GM20000 (cell line): ENCODE measurements at places on chromosomes 7 and 10.

DNA sequence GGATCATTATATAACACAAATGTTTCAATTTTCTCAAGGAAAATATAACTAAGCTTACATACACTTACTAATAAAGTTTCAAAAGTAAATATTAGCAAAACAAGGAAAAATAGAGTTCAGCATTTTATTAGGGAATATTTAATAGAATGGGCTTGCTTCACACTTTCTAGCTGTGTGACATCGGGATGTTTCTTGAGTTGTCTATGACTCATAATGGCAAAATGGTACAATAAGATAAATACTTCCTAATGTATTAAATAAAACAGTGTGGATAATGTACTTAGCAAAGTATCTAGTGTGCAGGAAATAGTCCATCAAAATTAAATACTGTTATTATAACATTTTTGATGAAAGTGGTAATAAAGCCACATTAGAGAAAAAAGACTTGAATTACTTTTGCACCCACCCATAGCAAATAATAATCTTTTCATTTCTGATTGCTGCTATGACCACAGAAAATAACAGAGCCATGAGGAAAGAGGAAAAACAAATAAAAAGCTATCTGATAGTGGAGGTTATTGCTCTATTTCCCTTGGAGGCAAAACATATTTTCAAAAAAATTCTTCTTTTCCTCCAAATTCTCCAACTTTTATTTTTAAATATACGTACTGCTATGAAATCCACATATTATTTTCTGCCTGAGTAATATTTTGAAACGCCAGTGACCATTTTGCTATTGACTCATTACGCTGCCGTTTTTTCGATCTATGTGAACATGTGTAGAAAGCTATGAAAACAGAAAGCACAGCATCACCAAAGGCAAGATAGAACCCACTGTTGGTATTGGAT lies 272.9 kb upstream of the KLF6 start:
- no peak for DNase-seq

DNA sequence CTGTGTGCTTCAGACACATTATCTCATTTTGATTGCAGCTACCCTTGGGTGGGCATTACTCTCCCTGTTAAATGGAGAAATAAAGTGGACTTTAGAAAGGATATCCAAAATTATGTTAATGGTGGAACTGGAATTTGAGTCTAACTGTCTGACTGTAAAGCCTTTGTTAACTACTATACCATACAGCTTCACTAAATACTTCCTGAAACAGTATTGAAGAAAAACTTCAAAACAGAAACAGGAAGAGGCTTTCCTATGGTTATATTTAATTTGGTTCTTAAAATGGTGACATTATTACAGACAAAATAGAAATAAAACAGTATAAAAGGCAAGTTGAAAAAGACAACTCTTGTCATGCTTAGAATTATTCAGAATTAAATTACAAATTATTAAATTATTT lies 25.0 kb downstream of the SPAG6 start:
- no peak for DNase-seq

GRCh38 chr10:101283762-101284100 lies 54.5 kb upstream of the LBX1 start:
- no peak for DNase-seq

GRCh38 chr10:11894381-11895107 lies 71.4 kb downstream of the PROSER2 start:
- DNase-seq = no peak

DNA sequence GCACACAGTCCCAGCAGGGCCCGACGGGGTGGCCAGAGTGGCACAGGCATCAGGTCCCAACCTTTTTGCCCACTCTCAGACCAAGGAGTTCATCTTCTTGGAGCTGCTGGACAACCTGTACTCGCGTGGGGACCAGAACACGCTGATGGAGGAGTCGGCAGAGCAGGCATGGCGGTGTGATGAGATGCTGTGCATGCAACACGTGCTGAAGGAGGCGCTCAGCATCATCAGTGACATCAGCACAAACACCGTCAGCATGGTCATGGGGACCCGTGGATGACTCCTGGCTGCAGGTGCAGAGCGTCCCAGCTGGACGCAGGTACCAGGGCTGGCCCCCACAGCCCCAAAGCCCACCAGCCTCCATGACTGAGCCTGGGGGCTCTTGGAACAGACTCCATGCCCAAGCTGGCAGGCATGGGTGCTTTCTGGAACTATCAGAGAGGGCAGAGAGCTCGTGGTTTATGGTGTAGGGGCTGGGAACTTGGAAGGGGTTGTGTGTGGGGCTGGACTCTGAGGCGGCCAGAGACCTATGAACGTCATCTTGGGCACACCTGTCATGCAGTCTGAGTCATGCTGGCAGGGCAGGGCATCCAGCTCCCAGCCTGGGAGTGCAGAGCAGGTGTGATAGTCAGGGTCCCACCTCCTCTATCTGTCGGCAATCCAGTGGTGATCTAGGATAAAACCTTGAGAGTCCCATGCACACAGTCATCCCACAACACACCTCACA lies 8.2 kb upstream of the MTPAP start:
- no peak for DNase-seq

DNA sequence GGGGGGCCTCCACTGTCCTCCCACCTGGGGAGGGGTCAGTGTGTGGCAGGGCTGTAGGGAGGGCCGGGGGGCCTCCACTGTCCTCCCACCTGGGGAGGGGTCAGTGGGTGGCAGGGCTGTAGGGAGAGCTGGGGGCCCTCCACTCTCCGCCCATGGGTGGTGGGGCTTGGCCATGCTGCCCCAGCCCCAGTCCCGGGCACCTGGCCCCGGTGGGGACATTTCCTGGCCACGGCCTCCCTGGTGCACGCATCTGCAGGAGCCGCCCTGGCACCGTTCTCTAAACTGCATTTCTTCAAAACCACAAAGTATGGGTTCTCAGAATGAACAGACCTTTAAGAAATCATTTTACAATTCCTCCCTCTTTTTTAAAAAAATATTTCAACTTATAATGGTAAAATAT lies 89.3 kb upstream of the PDGFA start:
- DNase-seq = no peak

DNA sequence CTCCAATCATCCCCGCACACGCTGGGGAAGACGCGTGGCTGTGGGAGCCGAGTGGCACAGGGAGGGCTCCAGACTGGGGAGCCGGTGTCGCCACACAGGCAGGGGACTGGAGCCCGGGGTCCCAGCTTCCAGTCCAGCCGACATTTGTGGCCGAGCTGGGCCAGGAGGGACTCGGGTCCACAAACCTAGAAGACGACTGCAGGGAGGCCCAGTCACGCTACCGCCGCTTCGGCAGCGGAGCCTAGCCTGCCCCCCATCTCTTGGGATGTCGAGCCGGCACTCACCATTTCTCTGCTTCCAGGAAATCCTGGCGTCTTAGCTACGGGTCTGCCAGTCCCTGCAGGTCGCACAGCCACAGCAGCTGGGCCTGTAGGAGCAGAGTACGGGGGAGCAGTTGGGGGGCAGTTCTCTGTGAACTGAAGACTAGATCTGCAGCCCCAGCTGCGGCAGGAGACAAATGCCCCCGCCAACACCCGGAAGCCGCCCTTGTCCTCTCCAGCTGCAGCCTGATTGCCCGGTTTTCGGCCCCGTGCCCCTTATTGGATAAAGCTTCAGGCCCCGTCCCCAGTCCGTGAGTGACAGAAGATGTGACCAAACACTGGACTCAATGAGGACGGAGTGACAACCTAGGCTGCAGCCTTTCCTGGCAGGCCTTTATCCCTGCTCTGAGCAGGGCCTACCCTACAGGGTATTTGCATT lies 270.7 kb downstream of the ZNF33B start:
- peak; percentile 82 for DNase-seq

DNA sequence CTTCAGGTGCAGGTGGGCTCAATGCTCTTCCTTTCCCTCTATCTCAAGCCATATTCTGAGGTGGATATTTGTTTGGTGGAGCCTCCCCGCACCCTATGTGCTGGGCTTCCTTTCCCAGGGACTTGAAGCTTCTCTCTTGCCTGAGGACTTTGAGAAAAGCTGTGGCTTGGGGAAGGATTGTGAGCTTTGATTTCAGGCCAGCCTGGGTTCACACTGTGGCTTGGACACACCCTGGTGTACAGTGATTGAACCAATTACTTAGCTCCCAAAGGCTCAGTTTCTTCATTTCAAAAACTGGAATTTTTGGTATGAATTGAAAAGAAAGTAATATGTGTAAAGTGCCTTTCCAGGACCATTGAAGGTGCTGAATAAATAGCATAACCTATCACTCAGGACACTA lies 224.5 kb upstream of the GLI3 start:
- DNase-seq = no peak

DNA sequence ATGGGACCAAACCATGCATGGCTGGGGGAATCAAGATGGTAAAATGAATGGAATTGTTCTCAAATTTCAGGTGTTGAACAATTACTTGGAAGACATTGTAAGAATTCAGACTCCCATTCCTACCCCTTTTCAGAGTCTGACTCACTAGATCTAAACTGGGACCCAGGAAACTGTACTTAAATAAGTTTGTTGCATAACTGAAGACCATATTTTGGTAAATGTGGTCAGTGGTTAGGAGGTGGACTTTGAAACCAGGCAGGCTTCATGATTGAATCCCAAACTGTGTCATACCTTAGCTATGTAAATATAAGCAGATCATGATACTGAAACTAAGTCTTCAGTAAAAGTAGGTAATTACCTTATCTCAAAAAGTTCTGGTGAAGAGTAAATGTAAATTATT lies 41.7 kb downstream of the ZWINT start:
- peak; percentile 3 for DNase-seq

- DNase-seq = no peak
Measured at GRCh38 chr7:44368885-44369284, 43.5 kb upstream of the CAMK2B start.

DNA sequence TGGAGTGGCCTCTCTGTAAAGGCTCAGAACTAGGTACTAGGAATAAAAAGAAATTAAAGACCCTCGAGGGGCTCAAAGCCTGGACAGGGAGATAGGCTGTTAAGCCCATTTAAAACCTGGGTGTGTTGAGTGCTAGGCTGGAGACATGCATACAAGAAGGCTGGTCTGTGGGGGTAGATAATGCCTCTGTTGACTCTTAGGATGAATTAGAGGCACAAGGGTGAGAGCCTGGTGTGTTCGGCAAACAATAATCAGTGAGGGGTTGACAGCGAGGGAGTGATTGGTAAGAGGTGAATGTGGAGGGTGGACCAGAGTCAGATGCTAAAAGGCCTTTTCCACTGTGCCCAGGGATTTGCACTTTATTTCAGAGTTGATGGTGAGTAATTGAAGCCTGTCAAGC lies 12.7 kb downstream of the GSTO2 start:
- DNase-seq = no peak

- DNase-seq = peak; percentile 35
Measured at GRCh38 chr10:74750848-74751274, 75.5 kb upstream of the KAT6B start.

- no peak for DNase-seq
Measured at GRCh38 chr7:44489955-44490350, 505 bp downstream of the NUDCD3 start.

GRCh38 chr7:155877167-155877566 lies 64.9 kb upstream of the SHH start:
- no peak for DNase-seq

DNA sequence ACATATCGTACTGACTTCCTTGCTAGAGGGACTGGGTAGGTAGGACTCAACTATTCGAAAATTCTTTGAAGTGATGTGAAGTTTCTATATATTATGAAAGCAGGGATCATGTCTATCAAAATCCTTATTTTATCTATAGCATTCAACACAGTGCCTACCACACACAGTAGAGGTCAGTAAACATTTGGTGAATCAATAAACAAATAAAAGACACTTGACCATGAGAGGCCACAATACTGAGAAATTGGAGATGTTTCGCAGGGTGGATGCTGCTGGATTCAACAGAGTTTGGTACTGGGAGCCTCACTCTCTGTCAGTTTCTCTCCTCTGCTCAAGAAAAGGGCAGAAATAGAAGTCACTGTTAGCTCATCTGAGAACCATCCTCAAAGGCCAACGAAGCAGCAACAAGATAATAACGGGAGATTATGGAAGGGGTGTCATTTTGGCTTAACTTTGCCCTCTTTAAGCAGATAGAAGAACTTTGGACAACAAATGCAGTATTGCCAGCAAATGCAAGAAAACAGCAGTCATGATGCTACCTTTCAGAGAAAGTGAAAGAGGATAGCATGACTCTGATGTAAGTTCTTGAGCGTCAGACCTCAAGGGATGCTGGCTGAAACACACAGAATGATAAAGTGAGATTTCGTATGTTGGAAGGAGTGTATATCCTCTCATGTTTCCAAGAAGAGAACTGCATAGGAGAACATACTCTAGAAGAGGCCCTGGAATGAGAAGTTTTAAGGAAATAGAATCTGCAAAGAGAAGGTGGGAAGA lies 107.6 kb downstream of the SEMA3E start:
- DNase-seq = no peak

- no peak for DNase-seq
Measured at GRCh38 chr10:28250358-28250757, 52.5 kb downstream of the MPP7 start.

DNA sequence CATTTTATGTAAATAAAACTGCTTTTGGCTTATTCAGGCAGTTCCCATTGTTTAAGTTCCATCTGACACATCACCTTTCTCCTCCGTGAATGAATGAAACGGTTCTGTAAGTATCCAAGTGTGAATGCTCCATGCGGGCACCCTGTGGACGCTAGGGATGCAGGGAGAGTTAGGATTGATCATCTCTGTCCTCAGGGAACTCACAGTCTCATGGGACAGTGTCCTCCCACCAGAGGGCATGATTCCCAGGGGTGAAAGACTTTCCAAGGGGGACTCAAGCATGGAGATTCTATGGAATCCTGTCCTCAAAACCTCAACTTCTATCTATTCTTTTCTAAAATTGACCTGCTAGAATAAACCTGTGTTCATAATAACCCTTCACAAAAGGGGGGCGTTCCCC lies 98.8 kb downstream of the HECW1 start:
- DNase-seq = no peak

DNA sequence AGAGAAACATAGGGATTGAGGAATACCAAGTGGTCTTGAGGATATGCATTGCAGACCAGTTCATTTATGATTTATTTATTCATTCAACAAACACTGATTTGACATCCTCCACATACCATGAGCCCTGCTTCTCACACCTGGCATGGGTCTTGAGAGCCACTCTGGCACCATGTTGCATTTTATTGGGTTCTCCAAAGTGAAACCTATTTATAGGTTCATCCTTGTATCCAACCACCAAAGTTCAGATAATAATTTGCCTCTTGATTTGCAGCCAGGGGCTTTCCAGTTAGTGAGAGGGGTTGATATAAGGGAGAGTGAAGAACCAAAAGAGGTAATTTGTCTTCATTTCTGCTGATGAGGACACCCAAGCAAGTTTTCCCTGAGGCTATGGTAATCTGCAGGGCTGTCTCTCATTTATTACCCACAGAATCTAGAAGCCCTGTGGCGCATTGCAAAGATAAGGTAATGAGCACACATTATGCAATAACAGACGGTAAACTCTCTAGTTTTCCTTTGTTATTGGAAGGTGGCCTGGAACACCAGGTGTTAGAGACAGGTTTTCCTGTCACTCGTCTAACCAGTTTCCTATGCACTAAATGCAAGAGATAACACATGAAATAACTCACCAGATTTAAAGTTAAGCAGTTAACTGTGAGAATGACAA lies 28.8 kb upstream of the ICA1 start:
- no peak for DNase-seq

DNA sequence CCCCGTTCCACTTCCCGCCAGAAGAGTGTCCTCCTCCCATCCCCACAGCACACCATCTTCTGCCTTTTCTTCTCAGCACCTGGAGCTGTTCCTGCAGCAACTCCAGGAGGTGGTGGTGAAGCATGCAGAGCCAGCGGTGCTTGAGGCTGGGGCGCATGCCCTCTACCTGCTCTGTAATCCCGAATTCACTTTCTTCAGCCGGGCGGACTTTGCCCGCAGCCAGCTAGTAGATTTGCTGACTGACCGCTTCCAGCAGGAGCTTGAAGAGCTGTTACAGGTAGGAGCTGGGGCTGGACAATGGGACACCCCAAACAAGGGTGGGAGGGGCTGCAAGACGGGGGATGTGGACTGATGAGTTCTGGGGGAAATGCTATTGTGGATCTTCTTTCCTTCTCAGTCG lies 19.1 kb upstream of the PVRIG start:
- DNase-seq = no peak
